ENCODE measurements at places on chromosomes 5 and 9.

GRCh38 chr5:159765135-159765433, 151.2 kb upstream of the ADRA1B start:
- DNase-seq = no peak

GRCh38 chr5:157446412-157446935, 13.5 kb upstream of the NIPAL4 start:
- DNase-seq = no peak

GRCh38 chr5:107670932-107671741, at the start of gene EFNA5:
Gene EFNA5 (minus strand): TSS chr5:107670937.
- DNase-seq = no peak

DNA sequence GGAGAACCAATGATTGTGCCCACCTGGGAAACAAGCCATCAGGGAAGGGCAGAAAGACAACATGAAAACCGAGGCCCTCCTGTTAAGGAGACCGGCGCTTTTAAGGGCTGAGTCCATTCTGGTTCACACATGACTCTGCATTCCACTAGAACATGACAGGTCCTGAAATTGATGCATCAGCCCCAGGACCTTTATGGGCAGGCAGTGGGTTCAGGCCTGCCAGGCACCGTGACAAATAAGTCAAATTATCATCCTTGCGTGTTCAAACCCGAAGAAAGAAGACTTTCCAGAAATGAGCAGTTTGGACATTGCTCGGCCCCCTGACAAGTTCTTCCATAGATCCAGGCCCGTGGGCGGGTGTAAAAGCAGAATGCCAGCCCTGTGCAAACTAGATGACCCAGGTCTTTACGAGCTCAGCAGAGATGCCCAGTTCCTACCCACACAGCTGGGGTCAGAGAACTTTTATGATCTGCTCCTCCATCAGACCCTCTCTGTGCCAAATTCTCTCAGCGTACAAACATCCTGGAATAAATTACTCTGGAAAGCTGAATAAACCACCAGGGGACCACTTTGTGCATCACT, 295.5 kb upstream of the WWC1 start:
- DNase-seq = no peak

DNA sequence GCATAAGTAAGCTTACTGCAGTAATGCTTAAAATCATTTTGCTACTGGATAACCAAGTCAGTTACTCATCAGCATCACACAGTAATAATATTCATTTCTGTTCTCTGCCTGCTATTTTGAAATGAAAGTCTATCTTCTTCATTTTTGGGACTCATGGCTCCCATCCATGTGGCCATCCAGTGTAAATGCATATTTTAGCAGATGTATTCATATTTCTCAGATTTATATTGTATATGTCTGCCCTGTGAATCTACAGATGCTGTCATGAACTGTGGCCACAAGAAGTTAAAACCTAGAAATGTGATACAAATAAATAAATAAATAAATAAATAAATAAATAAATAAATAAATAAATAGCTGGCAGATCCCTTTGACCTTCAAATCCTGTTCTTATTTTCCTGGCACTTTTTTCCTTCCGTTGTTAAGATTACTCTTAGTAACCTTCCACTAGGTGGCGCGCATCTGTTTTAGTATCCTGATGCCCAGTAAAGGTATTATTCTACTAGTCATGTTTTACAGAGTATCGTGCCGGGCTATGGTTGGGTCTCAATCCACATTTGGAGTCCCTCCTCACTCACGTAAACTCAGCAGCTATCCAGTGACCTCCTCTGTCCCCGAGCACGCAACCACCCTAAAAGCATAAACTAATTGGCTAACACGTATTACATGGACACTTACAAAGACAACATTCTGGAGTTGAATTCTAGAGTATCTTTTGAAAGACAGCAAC, 79.2 kb upstream of the IL7R start:
- peak; percentile 40 for DNase-seq

GRCh38 chr5:123028222-123028621, 8.3 kb downstream of the PPIC start:
- no peak for DNase-seq

DNA sequence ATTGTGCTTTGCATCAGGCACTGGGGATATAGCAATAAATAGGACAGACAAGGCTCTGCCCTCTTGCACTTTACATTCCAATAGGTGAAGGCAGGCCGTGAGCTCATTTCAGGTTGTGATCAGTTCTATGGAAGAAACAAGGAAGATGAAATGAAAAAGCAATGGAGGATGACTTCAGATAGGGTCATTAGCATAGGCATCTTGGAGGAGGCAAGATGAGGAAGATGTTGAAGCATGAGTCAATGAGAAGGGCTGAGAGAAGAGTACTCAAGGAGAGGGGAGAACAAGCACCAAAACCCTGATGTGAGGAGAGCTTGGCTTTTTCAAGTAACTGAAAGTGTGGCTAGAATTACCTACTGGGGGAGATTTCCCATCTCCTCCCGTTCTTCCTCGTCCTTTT, 5.0 kb upstream of the SPARC start:
- DNase-seq = no peak

DNA sequence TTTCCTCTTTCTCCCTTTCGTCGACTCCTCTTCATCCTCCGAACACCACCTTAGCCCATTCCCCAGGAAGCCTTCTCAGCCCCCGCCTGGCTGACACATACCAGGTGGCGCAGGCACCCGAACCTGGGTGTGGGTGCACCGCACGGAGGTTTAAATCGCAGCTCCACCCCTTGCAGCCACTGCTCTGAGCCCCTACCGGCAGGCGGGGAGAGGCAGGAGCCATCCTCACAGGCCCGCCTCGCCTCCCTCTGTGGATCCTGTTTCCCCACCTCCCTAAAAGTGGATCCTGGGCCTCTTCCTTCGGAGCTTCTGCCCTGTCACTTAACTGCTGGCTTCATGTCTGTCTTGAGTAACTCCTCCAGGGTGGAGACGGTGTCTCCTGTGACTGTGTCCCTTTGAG, 110.7 kb downstream of the OLFM1 start:
- no peak for DNase-seq

GRCh38 chr5:52702877-52703276, 84.8 kb upstream of the ITGA1 start:
- no peak for DNase-seq

DNA sequence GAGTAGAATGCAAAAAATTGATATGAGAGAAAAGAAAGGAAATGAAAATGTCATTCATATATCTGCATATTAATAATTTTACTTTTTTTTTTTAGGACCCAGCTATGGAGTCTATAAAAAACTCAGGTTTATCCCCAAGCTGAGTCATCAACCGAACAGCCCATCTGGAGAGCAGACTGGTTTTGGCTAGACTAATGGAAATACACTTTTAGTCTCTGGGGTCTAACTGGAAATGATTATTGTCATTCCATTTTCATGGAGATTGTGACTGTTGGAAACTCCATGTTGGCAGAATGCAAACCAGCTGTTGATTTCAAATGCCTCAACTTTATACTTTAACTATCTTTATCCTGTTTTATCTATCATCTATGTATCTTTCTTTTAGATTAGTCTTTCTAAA, 28.7 kb downstream of the ANXA1 start:
- DNase-seq = no peak

DNA sequence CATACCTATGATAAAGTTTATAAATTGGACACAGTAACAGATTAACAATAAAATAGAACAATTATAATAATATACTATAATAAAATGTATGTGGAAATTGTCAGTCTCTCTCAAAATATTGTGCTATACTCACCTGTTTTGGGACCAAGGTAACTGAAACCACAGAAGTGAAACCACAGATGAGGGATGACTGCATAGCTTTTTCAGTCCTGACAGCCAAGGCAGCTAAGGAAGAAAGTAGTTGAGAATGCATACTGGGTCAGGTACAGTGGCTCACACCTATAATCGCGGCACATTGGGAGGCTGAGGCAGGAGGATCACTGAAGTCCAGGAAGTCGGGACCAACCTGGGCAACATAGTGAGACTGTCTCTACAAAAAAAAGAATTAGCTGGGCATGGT, 8.9 kb downstream of the SRP19 start:
- no peak for DNase-seq

DNA sequence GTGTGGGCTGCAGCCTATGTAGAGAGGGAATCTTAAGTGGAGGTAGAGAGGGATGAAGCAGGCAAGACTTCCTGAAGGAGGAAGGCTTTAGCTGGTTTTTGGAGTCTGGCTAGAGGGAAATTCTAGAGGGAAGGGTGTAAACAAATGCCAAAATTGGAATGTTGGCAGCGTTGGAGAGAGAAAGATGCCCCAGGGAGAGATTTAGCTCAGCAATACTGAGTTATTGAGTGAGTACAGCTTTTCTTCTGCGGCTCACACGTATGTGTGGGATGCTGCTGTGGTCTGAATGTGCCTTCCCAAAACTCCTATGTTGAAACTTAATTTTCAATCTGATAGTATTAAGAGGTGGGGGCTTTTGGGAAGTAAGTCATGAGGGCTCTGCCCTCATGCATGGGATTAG, 24.5 kb upstream of the GLRA1 start:
- no peak for DNase-seq

DNA sequence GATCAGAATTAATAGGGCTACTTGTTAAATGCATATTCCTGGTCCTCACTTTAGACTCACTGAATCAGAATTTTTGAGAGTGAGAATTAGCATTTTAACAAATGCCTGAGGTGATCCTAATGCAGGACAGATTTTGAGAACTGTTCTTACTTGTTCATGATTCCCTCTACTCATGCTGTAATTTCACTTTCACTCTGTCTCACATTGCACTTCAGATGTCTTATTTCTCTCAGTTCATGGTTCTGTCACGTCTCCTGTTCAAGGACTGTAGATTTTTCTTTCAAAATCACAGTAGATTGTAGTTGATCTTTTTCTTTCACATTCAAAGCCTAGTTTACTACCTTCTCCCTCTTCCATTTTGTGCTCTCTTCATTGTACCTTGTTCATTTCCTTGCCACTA, 54.3 kb downstream of the ADGRV1 start:
- DNase-seq = no peak

GRCh38 chr9:107868186-107868585, 378.6 kb upstream of the KLF4 start:
- DNase-seq = no peak

GRCh38 chr9:113886466-113886865, 10.4 kb downstream of the ZNF618 start:
- no peak for DNase-seq
